ENCODE measurements at places on chromosomes 2 and 18.
A peak's percentile ranks its signal among the peaks of the same experiment; 100 is the strongest.

GRCh38 chr18:3970929-3971328 lies 484.2 kb downstream of the DLGAP1 start:
- DNase-seq = no peak

DNA sequence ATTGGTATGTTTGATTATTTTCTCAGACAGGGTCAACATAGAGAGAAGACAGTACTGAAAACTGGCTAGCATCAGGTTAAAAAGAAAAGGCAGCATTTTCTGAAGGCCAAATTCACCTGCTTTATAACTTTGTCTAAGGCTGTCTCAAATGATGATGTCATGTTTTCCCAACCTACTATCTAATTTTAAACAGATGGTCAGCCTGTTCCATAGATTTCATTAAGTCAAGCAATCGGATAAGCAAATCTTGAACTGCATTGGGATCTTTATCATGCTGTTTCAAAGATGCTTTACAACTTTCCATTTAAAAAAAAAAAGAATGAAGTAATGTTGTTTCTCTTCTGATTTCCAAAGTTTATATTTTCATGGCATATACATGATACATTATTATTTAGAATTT lies 56.3 kb upstream of the SPOPL start:
- DNase-seq = no peak

GRCh38 chr2:239042551-239043320 lies 194.9 kb downstream of the TWIST2 start:
- no peak for DNase-seq

- DNase-seq = no peak
Observed at GRCh38 chr2:88450925-88451810, 1.3 kb downstream of the FOXI3 start.

GRCh38 chr2:231113489-231113888 lies 11.4 kb downstream of the HTR2B start:
- DNase-seq = no peak

DNA sequence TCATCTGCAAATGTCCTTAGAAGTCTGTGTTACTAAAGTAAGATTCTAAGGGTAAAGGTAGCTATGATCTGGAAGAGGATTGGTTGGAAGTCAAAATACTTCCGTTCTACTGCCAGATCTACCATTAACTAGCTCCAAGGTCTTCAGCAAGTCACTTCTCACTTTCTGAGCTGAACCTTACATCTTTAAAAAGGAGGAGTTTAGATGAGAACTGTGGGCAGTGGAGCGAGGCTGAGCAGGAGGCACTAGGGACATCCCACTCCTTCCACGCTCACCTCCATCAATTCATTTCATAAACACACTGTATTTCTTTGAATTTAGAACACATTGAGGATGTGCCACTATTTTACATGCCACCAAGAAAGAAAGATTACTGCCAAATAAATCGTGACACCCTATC lies 143.0 kb downstream of the ABCA12 start:
- no peak for DNase-seq

DNA sequence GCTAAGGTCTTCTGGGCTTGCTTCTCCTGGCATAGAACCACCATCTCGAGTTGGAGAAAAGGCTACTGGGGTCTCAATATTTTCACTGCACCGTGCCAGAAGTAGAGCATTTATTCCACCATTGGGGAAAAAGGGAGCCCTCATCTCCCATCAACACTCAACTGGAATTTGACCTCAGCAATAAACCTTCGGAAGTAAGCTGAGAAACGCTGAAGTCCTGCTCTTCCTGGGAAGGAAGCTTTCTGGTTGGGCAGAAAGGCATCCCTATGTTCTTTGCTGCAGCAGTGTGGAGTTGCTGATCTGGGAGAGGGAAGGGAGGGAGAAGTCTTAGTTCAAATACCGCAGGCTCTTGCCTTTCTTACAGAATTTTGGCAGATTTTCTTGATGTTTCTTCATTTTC lies 368.8 kb downstream of the NUP35 start:
- no peak for DNase-seq

GRCh38 chr2:169693360-169693759 lies 845 bp downstream of the CFAP210 start:
- DNase-seq = no peak

- no peak for DNase-seq
Observed at GRCh38 chr2:101478181-101479001, 3.5 kb upstream of the RFX8 start.

- DNase-seq = no peak
Observed at GRCh38 chr18:50947899-50948298, 19.9 kb upstream of the ELAC1 start.

DNA sequence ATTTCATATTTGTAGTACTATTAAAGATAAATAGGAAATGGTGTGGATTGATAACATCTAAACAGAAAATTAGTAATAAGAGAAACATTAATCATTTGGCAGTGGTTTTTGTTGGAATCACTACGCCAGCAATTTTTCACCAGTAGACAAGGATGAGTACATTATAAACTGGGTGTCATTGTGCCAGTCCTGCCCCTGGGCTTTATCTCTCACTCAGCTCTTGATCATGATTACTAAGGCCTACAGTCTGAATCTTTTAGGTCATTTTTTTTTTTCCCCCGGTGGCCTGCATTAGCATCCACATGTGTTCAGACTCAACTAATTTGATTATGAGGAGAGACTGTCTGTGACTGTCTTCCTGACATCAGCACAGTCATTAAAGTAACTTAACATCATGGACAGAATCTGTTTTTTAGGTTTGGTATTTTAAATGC lies 16.2 kb downstream of the GULP1 start:
- DNase-seq = no peak

GRCh38 chr2:111100765-111101162 lies 19.9 kb upstream of the BCL2L11 start:
- no peak for DNase-seq

- DNase-seq = no peak
Observed at GRCh38 chr2:34785206-34785785, 1186.2 kb upstream of the FAM98A start.

- DNase-seq = no peak
Observed at GRCh38 chr2:70887208-70887549, 48.5 kb upstream of the ATP6V1B1 start.

DNA sequence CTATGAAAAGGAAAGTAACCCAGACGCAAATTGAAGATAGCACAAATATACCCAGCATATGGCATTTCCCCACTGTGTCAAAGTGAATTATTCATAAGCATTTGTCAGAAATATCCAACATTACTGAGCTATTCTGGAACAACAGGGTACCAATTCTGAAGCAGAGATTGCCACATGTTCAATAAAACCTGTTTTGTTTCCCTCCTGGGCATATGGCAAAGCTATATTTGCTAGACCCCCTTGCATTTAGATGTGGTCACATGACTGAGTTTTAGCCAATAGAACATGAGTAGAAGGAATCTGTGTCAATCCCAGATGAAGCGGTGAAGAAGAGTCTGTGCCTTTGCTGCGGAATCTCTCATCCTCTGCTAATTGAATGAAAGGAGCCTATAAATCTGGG lies 296.4 kb upstream of the DLGAP1 start:
- DNase-seq = no peak

- no peak for DNase-seq
Observed at GRCh38 chr2:183709829-183710228, 585.6 kb downstream of the NUP35 start.

DNA sequence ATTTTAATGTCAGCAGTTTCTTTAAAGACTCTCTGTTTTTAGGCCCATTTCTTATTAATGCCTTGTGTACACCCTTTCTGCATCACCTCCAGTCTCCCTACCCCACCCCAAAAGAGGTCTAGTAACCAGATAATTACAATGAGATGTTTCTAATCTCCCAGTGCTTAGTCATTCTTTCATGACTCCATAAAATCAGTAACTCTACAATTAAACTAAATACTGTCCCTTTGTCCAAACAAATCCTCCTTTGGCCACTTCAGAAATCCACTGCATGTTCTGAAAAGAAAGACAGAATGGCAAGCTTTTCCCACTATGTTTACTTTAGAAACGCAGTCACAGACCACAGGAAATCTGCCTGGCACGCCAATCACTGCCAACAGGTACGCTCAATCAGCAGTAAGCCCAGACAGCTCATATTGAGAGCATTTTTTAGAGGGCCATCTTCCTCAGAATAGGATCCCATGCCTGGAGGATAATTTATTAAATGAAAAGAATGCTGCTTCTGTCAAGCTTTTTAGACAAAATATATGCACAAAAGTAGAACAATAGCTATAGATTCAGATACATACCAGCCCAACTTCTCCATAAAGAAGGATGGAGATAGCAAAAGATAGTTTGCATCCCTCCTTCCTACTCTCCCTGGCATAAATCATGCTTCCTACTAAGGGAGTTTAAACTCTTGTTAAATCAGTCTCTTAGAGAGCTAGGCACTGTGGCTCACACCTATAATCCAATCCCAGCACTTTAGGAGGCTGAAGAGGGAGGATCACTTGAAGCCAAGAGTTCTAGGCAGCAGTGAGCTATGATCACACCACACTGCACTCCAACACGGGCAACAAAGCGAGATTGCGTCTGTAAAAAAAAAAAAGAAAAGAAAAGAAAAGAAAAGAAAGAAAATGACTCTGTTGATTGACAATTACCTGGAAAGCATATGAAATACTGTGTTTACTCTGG lies 14.6 kb downstream of the CLASP1 start:
- DNase-seq = no peak

DNA sequence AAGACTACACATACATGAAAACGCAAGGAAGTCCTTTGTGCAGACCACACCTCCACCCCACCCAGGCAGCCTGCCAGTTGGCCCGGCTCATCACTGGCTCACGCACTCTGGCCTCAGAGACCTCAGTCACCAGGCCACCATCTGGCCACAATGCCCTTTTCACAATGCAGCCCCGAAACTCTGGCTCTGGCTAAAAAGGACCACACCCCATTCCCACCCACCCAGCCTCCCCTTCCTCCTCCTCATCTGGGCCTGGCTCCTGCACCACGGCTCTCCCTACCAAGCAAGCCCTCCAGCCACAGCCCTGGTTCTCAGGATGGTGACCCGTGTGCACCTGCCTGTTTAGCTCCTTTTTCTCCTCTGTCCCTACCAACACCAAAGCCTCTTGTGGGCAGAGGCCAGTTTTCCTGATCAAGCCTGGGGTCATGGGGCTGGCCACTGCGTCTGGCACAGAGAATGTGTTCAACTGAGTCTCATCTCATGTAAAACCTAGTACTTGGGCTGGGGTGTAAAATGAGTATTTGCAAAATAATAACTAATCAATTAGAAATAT lies 7.4 kb downstream of the HDAC4 start:
- DNase-seq = peak; percentile 13

DNA sequence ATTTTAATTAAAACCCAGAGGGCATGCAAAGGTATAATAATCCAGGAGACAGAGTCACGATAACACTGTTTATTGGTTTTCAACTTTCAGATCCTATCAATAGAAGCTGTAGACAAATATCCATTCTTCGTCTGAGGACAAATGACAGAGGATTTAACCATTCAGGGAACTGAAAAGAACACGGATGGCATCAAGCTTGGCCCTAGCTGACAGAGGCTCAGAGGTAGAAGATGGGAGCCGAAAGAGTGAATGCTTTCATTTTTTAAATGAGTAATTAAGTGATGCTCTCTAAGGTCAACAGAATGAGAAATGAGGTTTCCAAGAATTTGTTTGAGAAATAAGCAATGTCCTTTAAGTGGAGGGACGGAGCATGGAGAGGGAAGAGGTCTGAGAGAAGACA lies 62.1 kb downstream of the BCL2 start:
- DNase-seq = no peak

DNA sequence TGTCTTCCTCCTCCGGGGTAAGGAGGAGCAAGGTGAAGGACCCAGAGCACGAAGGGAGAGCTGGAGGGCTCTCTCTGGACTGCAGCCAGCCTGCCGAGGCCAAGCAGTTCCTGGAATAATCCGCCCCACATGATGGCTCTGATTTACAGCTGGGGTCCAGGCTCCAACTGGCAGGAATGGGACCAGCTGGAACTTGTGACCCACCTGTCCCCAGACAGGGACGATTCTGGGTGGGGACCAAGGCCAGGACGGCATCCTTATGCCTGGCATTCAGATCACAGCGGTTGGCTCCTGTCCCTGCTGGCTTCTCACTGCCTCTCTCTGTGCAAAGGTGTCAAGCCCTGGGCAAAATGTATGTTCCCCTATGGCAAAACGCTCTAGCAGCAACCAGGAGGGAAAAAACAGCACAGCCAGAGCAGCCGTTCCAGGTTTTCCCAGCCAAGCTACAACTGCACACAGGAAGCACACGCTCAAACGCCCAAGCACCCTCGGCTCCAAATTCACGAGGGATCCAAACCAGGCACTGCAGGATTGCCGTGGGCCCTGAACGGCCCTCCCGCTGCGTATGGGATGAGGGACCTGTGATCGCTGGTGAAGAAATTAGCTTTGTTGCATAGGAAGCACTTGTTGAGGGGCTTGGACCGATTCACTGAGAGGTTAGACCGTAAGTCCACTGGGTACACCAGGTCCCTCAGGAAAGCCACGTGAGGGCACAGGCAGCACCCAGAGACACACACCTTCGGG lies 35.8 kb downstream of the FAM178B start:
- no peak for DNase-seq

- no peak for DNase-seq
Observed at GRCh38 chr2:237199577-237199976, 113.9 kb downstream of the COPS8 start.

DNA sequence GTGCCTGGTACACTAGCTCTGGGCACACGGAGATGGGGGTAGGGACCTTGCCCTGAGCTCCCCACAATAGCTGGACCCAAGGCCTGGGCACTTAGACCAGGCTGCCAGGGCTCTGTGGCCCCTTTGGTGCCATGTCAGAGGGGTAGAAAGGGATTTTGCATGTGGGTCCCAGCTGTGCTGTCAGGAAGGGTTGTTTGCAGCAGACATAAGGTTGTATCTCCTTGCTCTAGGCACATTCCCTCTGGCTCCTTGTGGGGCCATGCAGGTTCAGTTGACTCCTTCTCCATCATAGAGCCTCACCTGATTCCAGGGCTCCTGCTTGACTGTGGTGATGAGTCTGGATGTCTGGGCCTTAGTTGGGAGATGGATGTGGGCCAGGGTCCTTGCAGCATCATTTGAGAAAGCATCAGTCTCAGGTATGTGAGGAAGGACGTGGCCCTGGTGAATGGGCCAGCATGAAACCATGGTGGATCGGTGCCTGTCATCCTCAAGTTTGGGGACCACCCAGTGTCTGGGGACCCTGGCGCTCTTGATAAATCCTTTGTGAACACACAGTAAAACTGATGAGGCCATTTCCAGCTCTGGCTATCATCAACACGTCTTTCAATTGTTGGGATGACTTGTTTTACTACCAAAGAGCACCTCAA lies 461.9 kb upstream of the HS6ST1 start:
- DNase-seq = no peak

GRCh38 chr2:69055688-69056470 lies 42.9 kb downstream of the ANTXR1 start:
- DNase-seq = no peak

- DNase-seq = no peak
Observed at GRCh38 chr2:96838345-96839292, 5.2 kb downstream of the ANKRD23 start.

GRCh38 chr2:136057023-136057801 lies 60.7 kb downstream of the CXCR4 start:
- peak; percentile 46 for DNase-seq

- DNase-seq = no peak
Observed at GRCh38 chr2:218229239-218229638, 12.2 kb downstream of the ARPC2 start.

DNA sequence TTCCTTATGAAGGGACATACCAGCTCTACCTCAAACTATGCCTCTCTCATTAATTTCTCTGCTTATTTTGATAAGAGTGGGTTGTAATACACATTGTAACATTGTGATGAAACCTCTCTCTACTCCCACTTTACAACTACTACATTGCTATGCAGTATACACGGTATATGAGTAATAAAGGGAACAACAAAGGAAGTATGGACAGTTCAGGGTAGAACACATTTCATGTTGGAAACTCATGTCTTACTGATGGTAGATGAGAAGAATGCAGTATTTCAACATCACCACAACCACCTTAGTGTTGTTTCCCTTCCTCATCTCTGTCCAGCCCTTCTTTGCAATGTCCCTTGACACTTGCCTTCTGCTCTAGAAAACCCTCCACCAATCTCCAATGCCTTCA lies 515.9 kb upstream of the CELF4 start:
- DNase-seq = no peak
